ENCODE measurements at places on chromosomes 12 and 14.

DNA sequence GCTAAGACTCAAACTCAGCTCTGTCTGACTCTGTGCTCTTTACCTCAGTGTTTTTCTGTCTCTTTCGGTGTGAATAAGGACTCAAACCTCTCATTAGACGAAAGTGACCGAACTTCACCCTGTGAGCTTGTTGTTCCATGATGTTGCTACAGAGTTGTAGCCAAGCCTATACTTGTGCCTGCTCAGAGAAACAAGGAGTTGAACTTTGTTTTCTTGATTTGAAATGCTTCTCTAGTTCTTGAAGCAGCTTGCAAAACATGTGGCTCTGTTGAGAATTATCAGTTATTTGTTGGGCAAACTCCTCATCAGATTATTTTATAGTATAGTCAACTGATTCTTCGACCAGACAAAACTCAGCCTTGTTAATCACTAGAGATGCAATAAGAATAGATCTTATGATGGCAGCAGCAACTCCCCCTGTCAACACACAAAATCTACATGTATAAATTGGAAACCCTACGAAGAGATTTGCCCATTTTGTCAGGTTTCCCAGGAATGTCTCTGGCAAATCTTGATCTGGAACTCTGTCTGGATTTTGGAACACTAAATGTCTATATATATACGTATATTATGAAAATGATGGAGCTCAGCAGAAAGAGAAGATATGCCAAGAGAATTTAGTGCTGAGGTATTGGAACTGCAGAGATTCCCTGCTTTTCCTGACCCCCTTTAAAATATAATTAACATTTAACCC lies 146.8 kb downstream of the TTLL5 start:
- no peak for DNase-seq

DNA sequence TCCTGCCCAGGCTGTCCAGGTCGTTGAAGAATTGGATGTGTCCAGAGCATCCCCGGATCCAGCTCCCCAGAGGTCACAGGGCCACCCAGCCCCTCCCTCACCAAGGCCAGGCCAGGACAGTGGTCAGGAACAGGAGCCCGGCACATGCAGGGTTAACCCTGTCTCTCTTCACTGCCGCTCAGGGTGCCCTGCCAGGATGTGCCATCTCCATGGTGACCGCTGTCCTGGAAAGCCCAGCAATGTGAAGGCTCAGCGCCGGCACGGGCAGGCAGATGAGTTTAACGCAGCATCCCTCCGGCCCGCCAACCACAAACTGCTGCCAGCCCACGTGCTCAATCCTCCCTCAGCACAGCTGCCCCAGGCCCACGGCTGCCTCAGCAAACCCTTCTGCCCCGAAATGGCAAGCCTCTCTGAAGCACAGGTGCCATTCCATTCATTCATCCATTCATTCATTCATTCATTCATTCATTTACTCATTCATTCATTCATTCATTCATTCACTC lies 4.4 kb downstream of the TMEM179 start:
- DNase-seq = no peak

- peak; percentile 23 for DNase-seq
These were observed 9.8 kb upstream of the HSP90AA1 start for GRCh38 chr14:102096569-102097188.

- DNase-seq = no peak
These were observed 41.9 kb upstream of the BEGAIN start for GRCh38 chr14:100629098-100629497.

DNA sequence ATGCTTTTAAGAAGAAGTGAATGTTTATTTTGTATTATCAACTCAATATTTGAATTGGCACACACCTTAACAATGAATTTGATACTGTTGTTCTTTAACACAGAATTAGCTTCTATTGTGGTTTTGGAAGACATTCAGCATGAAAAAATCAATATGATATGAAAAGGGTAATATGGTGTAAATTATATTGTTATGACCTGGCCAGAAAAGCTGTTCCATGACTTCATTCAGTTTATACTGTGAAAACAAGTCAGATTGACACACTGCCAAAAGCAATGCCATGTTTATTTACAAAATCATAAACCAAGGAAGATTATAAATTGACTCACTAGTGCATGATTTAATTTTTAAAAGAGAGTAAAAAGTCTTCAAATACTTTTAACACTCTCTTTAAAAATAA lies 851.4 kb upstream of the SEL1L start:
- no peak for DNase-seq

DNA sequence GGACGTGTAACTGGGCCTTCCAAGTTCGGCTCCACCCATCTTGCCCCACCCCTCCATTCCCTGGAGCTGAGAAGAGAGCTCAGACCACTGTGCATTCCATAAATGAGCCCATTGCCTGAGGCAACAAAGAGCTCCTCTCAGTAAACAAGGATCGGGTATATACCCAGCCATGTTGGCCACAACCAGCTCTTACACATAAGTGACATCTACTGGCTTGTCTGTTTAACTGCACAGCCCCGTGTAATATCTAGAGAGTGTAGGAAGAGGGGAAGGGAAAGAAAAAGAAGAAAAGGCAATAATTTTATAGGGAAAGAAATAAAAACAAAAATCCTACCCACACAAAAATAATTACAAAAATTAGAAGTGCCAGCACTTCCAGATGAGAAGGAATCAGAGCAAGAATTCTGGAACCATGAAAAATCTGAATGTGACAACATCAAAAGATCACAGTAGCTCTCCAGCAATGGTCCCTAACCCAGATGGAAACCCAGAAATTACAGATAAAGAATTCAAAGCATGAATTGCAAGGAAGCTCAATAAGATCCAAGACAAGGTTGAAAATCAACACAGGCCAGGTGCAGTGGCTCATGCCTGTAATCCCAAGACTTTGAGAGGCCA lies 308.1 kb downstream of the RPAP3 start:
- DNase-seq = no peak

- DNase-seq = no peak
These were observed 460.6 kb upstream of the FOXG1 start for GRCh38 chr14:28305938-28306337.

DNA sequence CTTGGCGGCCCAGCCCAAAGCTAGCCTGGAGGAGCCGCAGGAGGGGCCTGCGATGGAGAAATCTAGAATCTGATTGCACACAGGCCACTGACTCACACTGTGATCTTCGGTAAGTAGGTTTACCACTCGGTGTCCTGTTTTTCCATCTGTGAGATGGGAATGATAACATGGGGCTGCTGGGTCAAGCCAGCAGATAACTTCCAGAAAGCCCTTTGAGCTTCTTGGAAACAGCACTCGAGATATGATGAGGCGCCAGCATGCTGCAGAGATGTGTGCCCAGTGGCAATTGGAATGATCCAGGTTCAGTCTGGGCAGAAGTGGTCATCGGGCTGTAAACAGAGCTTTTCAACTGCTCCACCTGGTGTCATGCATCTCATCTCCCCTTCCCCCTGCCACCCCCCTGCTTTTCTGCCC lies 771.3 kb upstream of the TBX3 start:
- DNase-seq = no peak

All from non-pigmented ciliary epithelial cell (primary cell).